Activated CD4-positive, alpha-beta T cell treated with anti-CD3 and anti-CD28 coated beads, Interleukin-2, amount 50 U/mL, for 16 hours (primary cell): ENCODE measurements at places on chromosomes 3 and 15.

- no peak for DNase-seq
Measured at GRCh38 chr3:13285007-13285567, 135.0 kb downstream of the NUP210 start.

GRCh38 chr3:129336093-129336706 is 57.5 kb downstream of the HMCES start:
- DNase-seq = no peak

DNA sequence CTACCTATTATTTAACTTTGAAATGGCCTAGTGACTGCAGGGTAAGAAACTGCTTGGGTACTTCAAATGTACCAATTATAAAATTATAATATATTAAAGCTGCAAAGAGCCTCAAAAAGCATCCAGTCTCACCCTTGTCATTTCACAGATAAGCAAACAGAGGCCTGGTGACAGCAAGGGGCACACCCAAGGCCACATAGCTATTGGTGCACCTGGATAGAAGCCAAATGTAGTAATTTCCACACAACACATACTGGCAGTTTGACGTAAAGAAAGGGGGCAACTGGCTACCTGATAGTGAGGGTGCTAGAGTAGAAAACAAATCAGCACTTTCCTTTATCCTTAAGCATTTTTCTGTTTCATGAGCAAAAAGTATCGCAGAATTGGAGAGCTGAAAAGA is 51.1 kb downstream of the IFT57 start:
- DNase-seq = no peak

- no peak for DNase-seq
Measured at GRCh38 chr3:158101335-158102241, 4.6 kb downstream of the SHOX2 start.

DNA sequence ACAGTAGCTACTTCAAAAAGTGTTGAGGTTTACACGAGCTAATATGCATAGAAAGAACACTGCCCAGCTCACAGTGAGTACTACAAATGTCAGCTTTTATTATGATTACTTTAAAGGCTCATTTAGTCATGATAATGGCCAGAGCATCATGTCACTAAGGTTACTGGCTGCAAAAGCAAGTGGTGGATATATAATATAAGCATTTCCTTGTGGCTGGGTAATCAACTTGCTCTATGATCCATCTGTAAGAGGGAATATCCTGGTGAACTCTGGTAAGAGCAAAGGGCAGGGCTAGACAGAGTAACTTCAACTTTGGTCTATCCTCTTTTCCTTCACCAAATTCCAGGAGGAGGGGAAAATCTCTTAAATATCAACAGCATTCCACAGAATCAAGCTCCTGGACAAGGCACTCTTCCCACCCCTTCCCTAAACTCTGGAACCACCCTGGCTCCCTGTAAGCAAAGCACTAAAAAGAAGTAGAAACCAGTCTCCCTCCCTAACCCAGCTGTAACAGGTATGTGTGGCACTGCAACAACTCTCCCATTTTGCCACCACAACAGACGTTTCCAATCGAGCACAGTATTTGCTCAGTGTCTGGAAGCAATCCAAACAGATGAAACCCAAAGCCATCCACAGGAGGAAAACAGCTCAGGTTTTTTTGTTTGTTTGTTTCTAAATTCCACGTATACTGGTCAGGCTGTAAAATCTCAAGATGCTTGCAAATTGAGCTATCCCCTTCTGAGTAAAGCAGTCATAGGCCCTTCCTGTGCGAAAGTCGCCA is 13.4 kb downstream of the B4GALT4 start:
- DNase-seq = no peak
